EL (cell line): ENCODE measurements at places on chromosomes 3 and 15.

- no peak for DNase-seq
Measured at GRCh38 chr3:24594161-24594560, 99.5 kb upstream of the THRB start.

DNA sequence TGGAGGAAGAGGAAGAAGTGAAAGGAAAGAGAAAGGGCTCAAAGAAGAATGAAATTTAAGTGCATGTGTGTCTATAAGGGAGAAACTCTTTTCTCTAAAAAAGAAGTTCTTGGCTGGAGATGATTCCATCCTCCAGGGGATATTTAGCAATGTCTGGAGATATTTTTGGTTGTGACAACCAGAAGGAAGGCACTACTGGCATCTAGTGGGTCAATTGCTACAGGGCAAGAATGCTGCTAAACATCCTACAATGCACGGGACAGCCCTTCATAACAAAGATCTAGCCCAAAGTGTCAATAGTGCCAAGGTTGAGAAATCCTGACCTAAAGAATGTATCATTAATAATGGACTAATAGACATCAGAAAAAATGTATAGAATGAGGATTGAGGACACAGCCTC is 57.4 kb upstream of the ST3GAL6 start:
- DNase-seq, result peak; percentile 27

DNA sequence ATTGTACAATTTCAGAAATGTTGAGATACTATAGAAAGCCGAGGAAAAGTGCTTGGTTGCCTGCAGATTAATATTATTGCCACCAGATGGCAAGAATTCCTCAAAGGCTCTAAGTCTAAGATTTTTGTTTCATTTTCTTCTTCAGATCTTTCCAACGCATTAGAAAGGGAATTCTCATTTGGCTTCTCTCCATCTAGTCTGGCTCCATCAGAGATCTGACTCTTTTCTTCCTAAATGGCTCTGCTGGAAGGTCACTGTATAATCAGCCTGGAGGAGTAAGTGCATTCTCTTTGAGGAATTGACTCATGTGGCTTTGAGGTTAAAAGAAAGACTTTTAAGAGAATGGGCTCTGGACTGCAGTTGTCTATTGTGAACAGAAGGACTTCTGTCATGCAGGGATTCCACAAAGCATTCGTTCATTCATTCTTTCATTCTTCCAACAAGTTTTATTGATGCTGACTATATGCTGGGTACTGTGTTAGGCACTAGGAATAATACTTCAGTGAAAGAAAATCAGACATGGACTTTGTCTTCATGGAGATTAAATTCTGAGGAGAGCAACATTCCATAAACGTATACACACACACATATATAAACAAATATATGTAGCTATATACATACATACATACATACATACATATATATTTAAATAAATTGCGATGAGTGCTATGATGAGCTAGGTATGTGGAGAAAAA is 55.3 kb downstream of the SLC28A2 start:
- DNase-seq, result peak; percentile 60

DNA sequence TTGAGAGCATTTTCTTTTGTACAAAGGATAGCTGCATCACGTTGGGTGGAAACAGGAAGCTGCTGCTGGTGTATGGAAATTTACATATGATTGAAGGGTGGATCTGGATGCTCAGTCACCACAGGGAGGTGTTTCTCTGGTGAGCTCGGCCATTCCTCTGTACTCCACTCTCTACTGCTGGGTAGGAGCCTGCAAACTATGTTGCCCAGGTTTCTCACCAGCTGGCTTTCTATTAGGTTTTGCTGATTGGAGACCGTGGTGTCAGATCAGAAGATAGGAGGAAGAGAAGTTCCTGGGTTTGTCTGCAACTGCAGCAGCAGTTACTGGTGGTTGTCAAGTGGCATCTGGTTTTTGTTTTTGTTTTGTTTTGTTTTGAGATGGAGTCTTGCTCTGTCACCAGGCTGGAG is 61.7 kb downstream of the TAMM41 start:
- no peak for DNase-seq

DNA sequence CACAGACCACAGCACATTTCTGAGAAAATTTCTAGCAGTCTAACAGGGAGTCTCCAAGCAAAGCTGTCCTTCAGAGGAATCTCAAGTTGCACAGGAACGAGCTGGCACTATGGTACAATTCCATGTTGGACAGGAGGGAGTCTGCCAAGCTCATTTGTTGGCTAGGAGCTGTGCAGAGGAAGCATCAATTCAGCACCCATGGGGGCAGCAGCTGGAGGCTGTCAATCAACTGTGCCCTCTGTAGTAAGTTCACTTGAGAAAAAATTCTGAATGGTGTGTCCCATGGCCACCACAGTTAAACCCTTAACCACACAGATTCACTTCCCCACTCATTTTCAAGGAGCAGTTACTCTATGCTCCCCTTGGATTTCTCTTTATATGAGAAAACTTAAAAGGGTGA is 298.5 kb upstream of the PPP2R3A start:
- no peak for DNase-seq
